M059J (cell line): ENCODE measurements at places on chromosomes 12 and 14. TPM values are rescaled to one million over a fixed set of nuclear protein-coding genes. Genes with fewer than 3 reads are reported as not detected.

DNA sequence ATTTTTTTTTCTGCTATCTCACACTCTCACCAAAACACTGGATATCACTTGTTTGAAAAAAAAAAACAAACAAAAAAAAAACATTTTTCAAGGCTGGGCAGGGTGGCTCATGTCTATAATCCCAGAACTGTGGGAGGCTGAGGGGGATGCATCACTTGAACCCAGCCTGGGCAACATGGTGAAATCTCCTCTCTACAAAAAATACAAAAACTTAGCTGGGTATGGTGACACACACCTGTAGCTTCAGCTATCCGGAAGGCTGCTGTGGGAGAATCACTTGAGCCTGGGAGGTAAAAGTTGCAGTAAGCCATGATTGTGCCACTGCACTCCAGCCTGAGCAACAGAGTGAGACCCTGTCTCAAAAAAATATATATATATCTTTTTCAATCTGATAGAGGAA is 66.2 kb downstream of the EPS8 start:
- no peak for DNase-seq

GRCh38 chr14:71536015-71536740 is 396.1 kb upstream of the RGS6 start:
- DNase-seq: peak; percentile 9

- peak; percentile 99 for DNase-seq
These were observed 67.8 kb downstream of the HMGA2 start for GRCh38 chr12:65891987-65892481.

Gene LAG3
- total RNA-seq: not detected in 2 replicates

DNA sequence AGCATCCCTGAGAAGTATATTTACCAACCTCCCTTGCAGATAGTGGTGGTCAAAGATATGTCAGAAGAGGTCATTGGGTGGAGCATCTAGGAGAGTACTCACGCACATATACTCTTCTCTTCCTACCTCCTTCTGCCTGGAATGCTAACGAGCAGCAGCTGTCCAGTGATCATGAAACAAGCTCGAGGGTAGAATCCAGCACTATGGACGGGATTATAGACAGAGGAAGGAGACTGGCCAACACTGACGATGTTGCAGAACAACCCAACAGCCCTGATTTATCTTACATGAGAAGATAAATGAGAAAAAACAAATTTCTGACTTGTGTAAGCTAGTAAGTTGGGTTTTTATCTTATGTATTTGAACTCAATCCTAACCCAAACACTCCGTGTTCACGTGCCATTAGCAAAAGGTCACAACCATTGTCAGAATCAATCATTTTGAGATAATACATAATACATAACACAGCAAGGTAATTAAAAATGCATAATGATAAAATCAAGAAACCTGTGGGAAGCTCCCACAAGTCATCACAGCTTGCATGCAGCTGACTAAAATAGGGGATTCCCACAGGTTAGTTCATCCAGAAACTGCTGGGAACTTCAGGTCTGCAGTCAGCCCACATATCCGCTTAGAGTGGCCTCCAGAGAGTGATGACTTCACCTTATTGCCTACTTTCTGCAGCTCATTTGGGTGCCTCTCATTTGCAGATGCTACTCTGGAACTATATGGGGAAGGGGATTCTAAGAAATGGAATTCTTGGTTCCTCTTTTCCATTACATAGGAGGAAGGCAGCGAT is 36.3 kb upstream of the STK38L start:
- DNase-seq: peak; percentile 10

GRCh38 chr14:88786715-88787114 is 6.0 kb downstream of the EML5 start:
- no peak for DNase-seq

GRCh38 chr14:69363055-69363454 is 35.0 kb downstream of the ERH start:
- DNase-seq: no peak

DNA sequence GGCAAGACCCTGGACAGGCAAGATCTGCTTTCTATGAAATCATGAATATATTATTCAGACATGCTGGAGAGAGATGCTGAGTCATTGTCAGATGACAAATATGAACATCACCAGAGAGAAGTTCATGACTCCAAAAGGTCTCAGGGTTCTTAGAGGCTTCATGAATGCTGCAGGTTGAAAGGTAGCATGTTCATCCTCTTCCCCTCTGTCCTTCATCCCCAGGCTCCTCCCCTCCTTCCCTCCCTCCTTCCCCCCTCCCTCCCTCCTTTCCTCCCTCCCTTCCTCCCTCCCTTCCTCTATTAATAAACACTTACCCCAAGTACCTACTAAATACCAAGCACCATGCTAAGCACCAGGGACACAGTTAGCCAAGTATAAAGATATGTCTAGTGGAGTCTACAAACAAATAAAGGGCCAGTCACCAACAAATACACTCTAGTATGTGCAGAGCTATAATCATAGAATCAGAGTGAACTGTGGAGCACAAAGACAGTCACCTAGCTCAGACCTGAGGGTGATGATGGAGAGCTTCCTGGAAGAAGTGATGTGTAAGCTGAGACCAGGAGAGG is 46.2 kb downstream of the RPH3A start:
- peak; percentile 71 for DNase-seq

Gene VASH1
- 0.20 and 0.54 TPM in 2 replicates for total RNA-seq

DNA sequence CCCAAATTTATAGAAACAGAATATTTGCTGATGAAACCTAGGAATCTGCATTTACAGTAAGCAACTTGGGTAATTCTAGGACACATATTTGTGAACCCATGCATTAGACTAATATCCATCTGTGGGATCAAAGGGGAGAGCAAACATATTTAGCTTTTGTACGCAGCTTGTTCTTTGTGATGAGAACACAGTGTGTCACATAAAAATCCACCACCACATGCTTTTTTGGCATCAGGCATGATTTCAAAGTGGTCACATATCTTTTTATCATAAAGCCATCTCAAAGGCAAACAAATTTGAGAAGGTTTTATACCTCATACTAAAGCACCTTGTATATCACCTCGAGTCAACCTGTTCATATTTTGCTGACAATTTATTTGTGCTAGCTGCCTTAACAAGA is 15.7 kb downstream of the DNAL1 start:
- DNase-seq: no peak

DNA sequence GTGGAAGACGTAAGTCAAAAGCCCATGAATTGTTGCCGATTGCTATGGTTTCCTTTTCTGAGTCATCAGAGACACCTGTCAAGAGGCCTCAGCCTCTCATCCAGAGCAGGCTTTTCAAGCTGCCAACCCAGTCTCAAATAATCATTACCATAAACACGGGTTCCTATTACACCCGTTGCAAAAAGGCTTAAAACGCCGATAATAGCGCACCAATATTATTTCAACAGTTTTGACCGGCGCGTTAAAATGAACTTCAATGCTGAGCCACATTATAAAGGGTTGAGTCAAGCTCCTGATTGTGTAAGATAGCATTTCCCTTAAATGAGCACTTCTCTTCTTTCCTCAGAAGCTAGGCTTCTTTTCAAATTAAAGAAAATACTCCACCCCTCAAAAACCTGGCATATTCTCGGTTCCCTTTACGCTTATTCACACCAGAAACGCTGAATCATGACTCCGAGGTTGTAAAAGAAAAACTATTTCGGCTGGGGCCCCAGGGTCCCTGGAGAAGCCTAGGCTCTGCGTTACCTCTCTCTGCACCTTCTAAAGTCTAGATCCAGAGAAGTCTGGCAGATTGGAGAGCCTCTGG is 1.4 kb downstream of the TMTC1 start:
- peak; percentile 40 for DNase-seq

DNA sequence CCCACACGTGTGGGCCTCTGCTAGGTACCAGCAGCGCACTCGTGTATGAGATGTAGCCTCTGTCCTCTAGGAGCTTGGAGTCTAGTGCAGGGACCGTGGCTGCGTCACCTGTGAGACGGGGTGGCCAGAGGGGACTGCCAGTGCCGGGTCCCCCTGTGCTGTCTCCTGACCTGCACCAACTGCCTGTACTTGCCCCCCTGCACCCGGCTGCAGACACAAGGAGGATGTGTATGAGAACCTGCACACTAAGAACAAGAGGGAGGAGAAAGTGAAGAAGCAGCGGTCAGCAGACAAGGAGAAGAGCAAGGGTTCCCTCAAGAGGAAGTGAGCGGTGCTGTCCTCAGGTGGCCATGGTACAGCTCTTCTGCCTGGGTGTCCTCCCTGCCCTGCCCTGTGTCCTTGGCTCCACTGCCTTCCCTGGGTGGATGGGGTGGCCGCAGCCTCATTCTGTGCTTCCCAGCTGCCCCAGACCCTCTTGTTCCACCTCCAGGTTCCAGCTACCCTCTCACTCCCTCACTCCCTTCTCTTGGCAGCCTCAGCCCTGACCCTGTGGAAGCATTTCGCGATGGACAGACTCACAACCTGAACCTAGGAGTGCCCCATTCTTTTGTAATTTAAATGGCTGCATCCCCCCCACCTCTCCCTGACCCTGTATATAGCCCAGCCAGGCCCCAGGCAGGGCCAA is 9.6 kb downstream of the PTPN6 start:
- DNase-seq: peak; percentile 58

DNA sequence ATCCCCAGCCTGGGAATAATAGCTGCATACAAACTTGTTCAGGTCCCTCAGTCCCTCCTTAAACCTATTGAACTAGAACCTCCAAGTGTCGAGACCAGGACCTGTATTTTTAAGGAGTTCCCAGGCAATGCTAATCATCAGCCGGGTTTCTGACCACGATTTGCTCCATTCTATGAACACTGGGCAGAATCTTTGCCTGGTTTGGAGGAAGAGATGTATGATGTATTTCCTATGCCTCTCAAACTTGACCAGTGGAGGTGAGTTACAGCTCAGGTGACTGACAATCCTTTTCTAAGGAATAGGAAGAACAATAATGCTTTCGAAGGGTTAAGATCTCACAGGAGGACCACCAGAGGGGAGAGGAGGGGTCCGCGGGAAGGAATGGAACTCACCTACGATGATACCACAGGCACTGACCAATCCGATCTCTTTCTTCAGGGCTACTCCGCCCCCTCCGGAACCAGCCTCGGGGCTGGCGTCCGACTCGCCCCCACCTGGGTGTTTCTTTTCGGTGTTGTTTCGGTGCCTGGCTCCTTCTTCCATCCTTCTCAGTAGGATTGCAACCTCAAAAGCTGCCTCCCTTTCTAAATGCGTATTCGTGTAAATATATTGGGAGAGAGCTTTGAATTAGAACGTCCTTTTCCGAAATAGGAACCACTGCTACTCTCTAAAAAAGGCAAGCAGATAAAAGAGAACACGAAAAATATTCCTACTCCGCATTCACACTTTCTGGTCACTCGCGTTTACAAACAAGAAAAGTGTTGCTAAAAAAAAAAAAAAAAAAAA is 895 bp downstream of the SLC7A8 start:
- peak; percentile 25 for DNase-seq

Gene NOVA1
- not detected in 2 replicates for total RNA-seq

Gene TTC9
- 0.07 and 1.3 TPM in 2 replicates for total RNA-seq

Gene CD27
- total RNA-seq: not detected in 2 replicates

Gene PTGES3
- total RNA-seq: 112 and 181 TPM in 2 replicates

DNA sequence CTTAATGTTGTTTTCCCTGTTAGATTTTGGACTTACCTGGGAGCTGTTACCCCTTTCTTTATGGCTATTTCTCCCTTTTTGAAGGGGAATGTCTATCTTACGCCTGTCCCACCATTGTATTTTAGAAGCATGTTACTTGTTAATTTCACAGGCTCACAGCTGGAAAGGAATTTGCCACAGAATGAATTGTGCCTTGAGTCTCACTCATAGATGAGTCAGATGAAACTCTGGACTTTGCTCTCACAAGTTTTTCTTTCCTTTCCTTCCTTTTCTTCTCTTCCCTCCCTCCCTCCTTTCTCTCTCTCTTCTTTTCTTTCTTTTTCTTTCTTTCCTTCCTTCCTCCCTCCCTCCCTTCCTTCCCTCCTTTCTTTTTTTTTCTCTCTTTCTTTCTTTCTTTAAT is 9.3 kb upstream of the ATF7IP start:
- peak; percentile 7 for DNase-seq

DNA sequence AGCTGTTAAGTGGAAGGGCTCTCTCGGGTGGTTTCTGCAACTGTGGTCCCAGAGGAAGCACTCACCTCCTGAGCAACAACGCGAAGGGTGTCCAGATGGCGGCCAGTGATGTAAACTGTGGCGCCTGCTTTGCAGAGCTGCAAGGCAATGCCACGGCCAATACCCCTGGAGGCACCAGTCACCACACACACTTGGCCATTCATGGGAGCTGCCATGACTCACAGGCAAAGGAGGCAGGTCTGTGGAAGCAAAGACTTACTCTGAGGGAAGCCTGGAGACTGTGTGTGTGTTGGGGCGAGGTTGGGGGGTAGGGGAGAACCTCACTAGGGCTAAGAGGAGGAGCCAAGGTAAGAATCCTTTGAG is 707 bp downstream of the DHRS1 start:
- DNase-seq: peak; percentile 95

GRCh38 chr12:131681257-131681620 is 29.7 kb upstream of the SFSWAP start:
- DNase-seq: no peak

Gene KLRC3
- not detected in 2 replicates for total RNA-seq

DNA sequence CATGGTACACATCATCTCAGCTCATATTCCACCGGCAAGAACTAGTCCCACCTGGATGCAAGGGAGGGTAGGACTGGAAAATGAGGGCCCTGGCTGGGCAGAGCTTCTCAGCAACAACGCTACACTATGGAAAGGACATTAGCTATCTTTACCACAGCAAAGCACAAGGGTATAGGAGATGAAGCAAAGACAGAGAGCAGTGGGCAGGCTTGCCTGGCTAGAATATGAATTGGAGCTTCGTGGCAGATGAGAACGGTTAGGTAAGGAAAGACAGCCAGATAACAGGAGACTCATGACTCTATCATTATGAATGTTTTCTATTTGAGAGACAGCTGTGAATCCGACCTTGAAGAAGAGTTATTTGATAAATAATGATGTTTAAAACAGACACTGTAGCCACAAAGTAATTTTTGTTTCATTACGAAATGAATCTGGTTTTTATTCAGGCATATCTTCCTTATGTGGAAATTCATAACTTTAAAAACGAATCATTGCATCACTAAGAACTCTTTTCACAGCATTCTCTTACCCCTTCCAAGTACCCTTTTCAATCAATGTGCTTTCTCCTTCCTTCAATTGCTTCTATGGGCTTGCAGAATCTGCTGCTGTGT is 59.1 kb upstream of the PCED1B start:
- no peak for DNase-seq

- DNase-seq: peak; percentile 2
These were observed 498.4 kb downstream of the RMST start for GRCh38 chr12:97960741-97961608.

DNA sequence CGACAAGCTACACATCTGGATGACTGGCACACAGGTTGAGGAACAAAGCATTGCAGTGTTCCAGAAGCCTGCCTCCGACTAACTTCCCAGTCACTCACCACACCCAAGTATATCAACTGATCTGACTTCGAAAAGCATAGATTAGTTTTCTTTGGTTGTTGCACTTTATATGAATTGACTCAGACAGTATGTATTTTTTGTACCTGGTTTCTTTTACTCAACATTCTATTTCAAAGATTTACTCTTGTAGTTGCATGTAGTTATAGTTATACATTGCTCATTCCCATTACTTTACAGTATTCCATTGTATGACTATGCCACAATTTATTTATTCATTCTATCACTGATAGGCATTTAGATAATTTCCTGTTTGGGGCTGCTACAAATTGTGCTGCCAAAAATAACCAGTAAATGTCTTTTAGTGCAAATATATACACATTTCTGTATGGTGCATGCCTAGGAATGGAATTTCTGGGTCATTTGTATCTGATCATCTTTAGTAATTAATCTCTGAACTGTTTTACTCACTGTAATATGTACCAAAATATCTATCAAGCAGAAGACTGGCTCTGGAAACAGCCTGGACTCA is 17.8 kb downstream of the PLCZ1 start:
- DNase-seq: no peak
